ENCODE measurements at places on chromosomes 13 and 19.

DNA sequence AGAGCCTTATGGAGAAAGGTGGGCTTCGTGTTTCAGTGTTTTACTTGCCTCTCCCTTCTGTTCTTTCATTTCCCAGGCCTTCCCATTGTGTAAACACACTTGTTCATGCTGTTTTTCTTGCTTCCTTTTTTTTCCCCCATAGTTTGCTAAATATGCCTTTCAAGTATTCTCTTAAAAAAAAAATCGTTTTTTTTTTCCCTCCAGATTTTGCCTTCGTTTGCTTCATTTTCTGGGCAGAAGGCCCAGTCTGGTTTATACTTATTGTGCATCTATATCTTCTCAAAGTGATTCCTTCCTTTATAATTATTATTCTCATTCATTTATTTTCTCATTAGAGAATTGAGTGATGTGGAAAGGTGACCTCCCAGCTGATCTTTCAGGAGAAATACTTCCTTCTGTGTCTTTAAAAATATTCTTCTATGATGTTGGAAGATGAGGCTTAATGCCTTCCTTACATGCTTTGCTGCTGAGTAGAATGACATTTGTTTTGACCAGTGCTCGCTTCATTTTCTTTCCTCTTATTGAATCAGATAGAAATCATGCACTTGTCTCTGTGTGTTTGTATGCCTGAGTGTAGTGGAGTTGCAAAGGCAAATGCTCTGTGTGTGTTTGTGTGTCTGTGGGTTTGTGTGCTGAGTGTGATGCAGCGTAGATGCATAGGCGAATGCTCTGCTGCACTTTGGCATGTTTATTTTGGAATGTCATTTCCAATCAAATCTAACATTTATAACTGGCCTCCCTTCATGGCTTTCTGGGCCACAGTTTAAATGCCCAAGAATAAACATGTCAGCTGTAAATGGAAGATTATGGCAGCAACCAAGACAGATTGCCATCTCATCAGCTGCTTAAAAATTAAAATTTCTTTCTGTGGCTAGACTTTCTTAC is 591.4 kb downstream of the FGF9 start:
- DNase-seq: no peak

- no peak for DNase-seq
These were observed 178.4 kb upstream of the SERP2 start for GRCh38 chr13:44195245-44195644.

- DNase-seq: no peak
These were observed 119.1 kb downstream of the KLF12 start for GRCh38 chr13:74015137-74015536.

GRCh38 chr19:16416991-16417390 is 54.8 kb downstream of the EPS15L1 start:
- no peak for DNase-seq

- DNase-seq: no peak
These were observed 83.5 kb downstream of the SLITRK1 start for GRCh38 chr13:83798731-83799130.

GRCh38 chr13:109159650-109160309 is 530.4 kb downstream of the MYO16 start:
- DNase-seq: no peak

DNA sequence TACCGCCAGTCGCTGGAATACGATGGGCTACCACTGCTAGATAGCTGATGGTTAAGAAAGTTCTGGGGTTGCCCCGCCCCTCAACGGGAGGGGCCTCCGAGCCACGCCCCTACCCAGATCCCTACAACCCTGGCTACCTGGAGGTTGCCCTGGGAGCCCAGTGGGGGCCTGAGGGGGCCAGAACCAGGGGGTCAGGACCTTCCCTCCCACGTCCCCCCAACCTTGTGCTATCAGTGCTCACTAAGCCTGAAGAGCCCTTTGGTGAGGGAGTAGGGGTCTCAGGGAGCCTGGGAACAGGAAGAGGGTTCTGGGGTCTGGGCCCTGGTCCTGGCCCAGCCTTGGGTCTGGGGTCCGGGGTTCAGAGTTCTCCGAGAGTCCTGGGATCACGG is 8.9 kb downstream of the OCEL1 start:
- DNase-seq: peak; percentile 60

DNA sequence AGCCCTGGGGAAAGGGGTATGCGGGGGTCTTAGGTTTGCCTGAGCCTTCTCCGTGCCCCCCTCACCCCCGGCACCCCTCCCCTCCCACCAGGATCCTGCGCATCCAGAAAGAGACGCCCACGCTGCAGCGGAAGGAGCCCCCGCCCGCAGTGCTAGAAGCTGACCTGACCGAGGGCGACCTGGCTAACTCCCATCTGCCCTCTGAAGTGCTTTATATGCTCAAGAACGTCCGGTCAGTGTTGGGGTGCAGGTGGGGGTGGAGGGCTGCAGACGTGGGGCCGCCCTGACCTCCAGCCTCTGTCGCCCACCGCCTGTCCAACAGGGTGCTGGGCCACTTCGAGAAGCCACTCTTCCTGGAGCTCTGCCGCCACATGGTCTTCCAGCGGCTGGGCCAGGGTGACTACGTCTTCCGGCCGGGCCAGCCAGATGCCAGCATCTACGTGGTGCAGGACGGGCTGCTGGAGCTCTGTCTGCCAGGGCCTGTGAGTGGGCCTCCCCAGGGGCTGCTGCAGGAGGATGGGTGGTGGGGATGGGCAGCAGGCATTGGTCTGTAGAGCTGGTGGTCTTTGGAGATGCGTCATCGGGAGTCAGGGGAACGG is 4.4 kb downstream of the PNPLA6 start:
- DNase-seq: no peak

- DNase-seq: no peak
These were observed 59.7 kb upstream of the TRPC4 start for GRCh38 chr13:37929308-37929707.

DNA sequence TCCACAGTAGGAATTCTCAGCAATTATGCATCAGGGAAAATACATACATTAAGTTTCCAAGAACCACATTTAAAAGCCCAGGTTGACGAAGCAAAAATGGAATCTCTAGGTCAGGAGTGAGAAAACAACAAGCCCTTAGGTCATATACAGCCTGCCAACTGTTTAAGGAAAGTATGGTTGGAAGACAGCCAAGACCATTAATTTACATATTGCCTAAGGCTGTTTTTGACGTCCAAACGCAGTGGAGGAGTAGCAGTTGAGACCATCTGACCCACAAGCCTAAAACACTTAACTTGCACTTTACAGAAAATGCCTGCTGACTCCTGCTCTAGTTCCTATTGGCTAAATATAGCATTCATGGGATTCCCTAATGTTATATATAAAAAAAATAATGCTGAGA is 299.0 kb downstream of the ITGBL1 start:
- DNase-seq: no peak

DNA sequence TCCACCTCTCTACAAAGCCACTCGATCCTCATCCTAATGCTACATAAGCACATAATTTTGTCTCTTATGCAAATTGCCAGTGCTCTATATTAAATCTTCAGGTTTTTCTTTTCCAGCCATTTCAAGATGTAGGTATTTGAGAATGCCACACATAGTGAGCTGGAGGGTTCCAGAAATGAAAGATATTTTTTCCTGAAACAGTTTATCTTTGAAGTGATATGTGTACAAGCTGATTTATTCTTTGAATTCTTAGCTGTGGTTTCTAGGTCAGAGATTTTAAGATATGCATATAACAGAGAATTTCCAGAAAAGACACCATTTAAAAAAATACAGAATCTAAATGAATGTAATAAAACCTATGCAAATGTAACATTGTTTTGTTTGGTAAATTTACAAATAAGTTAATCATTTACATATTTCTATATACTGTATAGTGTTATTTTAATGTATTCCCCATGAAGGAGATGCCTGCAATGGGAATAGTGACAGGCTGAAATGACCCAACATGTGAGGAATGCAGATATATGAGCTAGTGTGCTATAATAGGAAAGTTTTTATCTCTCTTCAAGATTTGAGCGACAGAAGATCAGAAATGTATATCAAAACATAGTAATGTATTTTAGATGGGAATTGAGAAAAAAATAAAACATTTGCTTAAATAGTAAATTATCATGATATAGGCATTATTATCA is 570.2 kb downstream of the SLITRK1 start:
- DNase-seq: no peak

DNA sequence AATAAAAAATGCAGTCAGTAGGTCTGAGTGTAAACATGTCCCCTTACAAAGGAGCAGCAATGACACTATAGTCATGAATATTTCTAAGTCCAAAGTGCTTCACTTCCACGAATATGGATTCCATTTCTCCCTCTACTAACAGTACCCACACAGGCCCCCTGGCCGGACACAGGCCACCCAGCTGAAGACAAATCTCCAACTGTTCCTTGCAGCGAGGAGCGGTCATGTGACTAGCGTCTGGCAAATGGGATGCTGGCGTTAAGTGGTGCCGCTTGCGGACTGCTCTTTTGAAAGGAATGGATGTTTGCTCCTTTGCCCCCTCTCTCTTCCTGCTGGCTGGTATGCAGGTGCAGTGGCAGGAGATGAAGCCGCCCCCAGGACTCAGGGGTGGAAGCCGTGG is 16.2 kb downstream of the PPP1R12C start:
- DNase-seq: no peak

DNA sequence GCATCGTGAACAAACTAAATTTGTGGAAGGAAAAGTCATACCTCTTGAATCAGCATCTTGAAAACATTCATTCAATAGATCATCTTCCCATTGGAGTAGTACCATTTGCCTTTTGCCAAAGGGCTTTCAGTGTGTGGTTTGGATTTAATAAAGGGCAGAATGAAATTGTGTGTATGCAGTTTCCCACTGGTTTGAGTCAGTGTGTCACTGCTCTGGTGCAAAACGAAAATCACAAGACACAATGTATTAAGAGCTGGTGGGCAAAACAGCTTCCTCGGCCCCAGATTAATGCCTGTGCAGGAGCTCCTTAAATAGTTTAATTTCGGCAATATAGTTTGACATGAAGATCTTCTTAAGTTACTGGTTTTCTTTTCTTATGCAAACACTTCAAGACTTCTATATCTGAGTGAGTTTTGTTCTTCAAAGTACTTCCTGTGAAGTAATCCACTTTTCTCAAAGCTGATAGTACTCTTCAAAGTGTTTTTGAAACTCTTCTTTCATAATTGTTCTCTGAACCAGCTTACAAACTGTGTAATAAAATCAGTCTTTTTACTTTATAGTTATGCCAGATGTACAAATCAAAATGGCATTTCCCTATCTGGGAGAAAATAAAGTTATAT is 32.1 kb downstream of the RASL11A start:
- DNase-seq: no peak

- no peak for DNase-seq
These were observed 46.6 kb upstream of the GPR183 start for GRCh38 chr13:99353836-99354235.

DNA sequence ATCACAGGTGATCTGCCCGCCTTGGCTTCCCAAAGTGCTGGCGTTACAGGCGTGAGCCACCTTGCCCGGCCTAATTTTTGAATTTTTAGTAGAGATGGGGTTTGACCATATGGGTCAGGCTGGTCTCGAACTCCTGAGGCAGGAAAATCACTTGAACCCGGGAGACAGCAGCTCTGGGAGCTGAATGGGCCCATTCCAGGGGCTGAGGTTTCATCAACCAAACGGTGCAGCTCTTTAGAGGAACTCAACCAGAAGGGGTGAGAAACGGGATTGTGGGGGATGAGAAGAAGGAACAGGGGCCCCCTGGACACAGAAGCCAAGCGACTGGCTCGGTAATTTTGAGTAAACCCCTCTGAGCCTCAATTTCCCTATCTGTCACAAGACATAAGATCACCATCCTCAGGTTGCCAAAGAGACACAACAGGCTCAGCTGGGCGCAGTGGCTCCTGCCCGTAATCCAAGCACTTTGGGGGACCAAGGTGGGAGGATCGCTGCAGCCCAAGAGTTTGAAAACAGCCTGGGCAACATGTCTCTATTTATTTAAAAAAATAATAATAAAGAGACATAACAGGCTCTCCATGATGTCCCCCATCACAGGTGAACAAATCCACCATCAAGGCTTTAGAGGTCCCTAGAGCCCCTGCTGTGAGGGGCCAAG is 562 bp downstream of the IQCN start:
- DNase-seq: no peak

GRCh38 chr13:51625555-51626345 is 41.5 kb downstream of the WDFY2 start:
- DNase-seq: no peak

Measured in stimulated activated CD4-positive, alpha-beta T cell treated with anti-CD3 and anti-CD28 coated beads, Interleukin-15, amount 100 ng/mL, for 1 hour (primary cell).